Esophagus squamous epithelium (tissue), 5 donors: ENCODE measurements at places on chromosomes 7 and 10.

DNA sequence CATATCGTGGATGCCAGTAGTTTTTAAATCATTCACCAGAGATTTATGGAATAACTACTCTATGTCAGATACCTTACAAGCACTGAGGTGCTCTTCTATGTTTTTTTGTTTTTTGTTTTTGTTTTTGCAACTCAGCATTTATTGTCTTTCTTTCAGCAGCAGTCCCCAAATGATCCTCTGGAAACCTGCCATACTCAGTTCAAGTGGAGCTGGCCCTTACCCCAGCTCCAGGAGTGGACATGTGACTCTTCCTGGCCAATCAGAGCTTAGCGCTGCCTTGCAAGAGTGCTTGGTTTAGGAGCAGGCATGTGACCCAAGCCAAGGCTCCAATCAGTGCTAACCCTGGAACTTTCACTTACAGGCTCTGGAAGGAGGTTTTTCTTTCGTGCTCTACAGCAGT, 356.6 kb upstream of the ZMIZ1 start:
- no peak for DNase-seq

DNA sequence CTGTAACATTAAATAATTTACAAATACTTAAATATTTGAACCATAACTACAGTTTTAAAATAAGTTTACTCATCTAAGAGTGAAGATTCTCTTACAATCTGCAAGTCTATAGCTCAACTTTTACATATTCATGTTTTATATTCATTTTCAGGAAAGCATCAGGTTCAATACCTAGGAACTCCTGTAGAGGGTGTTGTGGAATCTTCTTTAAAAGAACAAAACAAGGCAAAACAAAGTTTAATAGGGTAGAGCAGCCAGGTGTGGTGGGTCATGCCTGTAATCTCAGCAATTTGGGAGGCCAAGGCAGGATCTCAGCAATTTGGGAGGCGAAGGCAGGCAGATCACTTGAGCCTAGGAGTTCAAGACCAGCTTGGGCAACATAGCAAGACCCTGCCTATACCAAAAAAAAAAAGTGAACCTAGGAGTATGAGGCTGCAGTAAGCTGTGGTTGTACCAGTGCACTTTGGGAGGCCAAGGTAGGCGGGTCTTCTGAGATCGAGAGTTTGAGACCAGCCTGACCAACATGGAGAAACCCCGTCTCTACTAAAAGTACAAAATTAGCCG, 45.1 kb downstream of the ST8SIA6 start:
- no peak for DNase-seq

- DNase-seq, result no peak
These were observed 46.5 kb downstream of the TMEM106B start for GRCh38 chr7:12257582-12257981.

DNA sequence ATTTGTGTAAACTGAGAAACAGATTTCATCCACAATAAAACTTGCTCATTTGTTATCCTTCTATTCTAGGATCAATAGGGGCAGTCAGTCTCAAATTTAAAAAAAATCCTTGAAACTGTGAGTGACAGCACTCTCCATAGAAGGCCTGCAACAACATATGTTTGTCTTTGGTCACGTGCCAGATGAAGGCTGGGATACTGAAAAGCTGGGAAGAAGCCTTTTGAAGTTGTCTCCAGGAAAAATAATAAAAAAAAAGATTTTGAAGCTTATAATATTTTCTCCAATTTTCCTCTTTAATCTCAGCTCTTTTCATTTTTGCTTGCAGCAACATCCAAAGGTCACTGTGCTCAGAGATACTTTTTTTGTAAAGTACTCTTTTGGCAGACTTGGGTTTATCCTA, 128.6 kb upstream of the SLC26A5 start:
- DNase-seq, result no peak

DNA sequence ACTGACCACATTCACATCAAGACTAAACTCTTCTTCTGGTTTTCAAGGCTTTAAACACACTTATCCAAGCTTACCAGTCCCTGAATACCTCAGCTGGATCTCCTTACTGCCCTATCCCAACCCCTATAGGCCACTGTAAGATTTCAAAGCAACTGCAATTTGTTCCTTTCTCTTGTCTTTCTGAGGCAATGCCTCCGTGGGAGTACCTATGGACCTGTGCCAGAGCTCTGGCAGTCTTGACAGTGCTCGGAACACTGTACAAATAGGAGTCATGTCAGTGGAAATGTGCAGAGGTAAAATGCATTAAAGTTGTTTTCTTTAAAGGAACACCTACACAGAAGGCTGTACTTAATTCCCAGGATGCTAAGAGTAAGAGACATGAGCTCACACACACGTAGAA, 124.7 kb downstream of the CNOT4 start:
- no peak for DNase-seq

DNA sequence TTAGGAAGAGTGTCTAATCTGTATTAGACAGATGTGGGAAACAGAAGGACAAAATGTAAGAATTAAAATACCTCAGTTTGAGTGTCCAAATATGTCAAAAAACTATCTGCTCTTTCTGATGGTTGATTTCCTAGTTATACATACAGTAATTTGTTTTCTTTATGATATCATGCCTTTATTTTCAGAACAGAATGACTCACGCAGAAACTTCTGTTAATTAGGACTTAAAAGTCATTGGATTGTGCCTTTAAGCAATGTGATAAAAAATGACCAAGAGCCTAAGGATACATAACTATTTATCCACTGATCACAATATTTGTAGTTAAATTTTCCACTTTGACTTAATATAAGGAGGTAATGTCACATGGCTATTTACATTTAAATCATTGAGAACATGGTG, 206.7 kb upstream of the PTPRZ1 start:
- DNase-seq, result no peak

DNA sequence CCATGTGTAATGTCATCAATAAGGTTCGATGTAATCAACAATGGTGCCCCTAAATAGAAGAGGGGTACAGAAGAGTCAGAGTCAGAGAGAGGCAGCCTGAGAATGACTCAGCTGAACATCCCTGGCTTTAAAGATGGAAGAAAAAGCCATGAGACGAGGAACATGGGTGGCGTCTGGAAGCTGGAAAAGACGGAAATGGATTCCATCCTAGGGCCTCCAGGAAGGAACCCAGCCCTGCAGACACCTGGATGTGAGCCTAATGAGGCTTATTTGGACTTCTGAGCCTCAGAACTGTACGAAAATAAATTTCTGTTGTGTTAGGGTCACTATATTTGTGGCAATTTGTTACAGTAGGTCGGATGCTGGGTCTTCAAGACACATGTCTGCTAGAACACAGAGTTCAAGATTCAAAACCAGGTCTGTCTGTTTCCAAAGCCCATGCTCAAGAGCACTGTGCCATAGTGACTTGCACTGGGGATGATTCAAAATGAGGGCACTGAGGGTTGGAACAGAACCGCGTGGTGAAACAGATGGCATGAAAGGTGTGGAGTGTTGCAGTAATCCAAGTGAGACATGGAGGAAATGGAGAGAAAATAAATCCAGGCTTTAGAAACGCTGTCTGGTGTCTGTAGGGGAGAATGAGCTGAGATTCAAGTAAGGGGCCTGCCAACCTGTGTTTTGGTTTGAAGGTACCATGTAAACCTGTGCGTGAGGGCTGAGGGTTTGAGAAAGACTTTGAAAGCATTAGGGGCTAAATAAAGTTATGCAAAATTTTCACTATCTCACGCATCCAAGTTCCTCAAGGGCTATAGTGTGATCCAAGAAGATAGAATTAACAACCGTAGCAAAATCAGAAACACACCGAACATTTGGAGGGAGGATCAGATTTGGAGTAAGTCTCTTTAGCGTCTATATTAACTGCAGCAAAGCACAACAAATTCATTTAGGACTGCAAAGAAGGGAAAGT, 849.1 kb upstream of the AUTS2 start:
- DNase-seq, result no peak

DNA sequence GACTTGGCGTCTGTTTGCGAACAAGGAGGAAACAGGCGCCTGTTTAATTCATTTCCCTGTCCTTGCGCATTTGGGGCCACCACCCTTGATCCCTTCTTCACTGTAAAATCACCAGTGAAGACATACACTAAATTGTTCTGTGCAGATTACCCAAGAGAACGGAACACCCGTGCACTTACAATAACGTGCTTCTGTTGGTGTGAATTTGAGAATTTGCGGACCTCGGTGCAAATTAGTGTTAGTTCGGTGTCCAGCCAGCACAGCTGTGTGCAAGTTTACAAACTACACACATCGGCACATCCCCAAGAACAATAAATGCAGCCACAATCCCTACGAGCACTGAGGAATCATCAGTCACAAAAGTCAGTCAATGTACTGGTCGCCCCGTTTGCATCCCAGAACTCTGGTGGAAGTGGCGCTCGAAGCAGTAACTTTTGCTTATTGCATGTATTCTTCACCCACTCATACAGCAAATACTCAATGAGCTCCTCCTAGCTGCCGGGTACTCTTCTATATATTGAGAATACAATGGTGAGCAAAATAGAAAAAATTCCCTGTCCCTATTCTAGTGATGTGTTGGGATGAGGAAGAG, 786 bp upstream of the CNOT4 start:
- no peak for DNase-seq

DNA sequence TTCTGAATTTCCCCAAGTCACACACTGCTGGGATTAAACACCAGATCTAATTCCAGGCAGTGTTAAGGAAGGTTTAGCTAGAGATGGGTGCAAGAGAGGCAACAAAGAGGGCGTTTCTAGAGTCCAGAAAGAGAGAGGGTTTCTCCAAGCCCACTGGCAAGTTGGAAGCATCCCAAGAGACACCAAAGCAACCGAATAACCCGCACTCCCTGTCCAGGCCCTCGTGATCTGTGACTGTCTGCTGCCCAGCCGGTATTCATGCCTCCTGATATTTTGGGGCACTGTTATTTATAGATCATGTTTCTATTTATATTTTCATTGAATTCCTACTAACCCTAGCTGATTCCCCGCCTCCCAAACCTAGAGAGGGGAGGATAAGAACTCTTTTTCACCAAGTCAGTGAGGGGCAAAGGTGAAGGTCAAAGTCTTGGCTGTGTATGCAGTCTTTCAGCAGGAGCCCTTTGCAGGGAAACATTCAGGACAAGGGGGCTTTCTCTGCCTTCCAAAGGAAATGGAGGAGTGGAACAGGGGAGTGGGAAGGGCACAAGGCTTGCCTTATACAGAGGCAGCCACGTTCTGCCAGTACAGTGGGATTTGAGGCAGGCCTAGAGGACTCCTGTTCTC, 103.6 kb downstream of the SH3PXD2A start:
- no peak for DNase-seq

DNA sequence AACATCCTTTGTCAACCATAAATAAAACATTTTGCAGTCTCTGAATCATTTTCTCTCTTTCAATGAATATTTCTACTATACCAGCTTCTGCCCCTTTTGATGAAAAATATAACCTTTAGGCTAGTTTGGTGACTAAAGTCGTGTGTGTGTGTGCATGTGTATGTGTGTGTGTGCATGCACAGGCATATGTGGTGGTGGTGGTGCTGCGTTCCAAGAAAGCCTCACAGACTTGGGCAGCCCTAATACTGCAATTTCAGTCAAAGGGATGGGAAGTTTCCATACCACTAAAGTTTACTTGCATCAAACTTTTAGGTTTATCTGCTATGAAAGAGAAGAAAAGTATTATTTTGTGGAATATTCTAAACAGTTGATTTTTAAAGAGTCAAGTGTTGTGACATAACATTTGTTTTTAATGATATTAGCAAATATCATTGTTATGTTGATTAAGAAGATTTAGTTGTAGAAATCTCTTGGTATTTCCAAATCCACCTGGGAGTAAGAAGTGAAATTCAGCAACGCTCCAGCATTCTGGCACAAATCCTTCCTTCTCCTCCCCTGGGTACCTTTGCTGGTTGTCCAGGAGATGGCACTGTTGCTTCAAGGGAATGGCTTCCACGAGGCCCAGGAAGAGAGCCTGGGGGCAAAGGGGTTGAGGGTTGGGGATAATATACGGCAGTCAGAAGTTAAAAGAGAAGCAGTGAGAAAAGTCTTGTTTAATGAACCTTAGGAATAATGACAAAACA, 41.5 kb downstream of the ASB4 start:
- no peak for DNase-seq

DNA sequence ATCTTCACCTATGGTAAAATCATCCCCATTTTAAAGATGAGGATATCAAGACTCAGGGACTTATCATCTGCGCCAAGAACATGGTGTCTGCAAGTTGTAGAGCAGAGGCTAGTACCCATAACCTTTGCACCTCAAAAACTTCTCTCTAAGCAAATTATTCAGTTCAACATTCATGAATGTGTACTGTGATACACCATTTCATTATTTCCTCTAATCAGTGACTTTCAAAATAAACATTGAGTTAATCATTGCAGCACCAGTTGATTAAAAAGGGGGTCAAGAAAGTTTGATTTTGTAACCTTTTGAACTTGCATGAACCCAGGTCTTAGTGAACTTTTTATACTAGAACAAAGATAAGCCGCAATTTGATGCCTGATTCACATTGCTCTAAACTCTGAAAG, 47.6 kb upstream of the CYP2C8 start:
- no peak for DNase-seq

GRCh38 chr10:88154596-88155250, 291.3 kb downstream of the PTEN start:
- DNase-seq, result no peak

- no peak for DNase-seq
These were observed 30.3 kb downstream of the TRIM8 start for GRCh38 chr10:102674566-102674965.

DNA sequence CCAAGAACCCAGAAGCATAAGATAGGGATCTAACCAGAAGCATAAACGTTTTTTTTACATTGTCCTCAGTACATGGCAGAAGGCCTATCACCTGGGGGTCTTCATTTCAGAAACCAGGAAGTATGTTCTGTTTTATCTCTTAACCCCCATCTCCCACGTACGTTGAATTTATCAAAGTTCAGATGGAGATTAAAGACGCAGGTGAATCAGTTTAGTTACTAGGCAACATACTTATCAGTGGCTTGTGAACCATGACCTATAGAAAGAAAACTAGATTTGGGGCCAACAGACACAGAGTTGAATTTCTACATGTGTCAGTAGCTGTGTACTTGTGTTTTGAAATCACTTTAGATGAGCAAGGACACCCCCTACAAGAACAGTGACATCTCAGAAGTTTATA, 122.7 kb downstream of the GPR158 start:
- no peak for DNase-seq

GRCh38 chr10:48767373-48768143, 82.9 kb downstream of the WDFY4 start:
- no peak for DNase-seq

DNA sequence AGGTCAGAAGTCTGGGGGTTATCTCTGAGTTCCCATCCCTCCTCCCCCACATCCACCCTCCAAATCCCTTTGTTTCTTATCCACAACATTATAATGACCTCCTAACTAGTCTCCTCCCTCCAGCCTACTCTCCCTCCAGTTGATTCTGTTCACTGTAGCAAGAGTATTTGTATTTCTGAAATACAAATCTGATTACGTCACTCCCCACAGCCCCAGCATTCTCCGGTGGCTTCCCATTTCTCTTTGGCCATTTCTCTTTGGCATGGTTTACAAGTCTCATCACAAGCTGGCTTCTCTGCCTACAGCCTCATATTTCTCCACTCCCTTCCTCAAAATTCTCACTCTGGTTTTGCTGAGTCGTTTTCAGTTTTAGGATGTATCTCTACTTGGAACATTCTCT, 24.6 kb upstream of the MRPS33 start:
- no peak for DNase-seq
